Right forelimb (tissue), 1 donor: ENCODE measurements at places on chromosomes 1 and 21.

DNA sequence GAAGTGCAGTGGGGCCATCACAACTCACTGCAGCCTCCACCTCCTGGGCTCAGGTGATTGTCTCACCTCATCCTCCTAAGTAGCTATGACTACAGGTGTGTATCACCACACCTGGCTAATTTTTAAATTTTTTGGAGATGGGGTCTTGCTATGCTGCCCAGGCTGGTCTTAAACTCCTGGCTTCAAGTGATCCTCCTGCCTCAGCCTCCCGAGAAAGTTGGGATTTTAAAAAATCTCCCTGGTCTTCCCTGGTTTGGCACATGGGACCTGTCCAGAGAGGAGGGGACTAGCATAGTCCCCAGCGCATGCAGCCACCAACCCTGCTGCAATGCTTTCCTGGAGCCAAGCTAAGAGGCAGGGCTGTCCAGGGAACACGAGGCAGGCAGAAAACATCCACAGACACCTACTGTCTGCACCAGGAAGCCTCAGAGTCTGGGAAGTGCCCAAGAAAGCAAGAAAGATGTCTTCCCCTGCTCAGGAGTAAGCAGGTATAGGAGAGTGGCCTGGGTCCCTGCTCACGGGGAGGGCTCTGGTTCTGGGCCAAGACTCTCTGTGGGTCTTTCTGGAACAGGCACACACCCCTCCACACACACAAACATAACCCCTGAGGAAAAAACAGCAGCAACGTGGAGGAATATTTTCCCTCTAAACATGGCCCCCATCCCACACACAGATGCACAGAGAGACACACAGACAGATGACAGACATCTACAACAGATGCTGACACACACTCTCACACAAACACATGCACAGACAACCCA, 30.8 kb downstream of the ECE1 start:
- DNase-seq = no peak

GRCh38 chr1:99768524-99769245, 2.2 kb upstream of the FRRS1 start:
- DNase-seq = no peak

- DNase-seq = no peak
Observed at GRCh38 chr1:200877010-200877409, 4.2 kb downstream of the GPR25 start.

DNA sequence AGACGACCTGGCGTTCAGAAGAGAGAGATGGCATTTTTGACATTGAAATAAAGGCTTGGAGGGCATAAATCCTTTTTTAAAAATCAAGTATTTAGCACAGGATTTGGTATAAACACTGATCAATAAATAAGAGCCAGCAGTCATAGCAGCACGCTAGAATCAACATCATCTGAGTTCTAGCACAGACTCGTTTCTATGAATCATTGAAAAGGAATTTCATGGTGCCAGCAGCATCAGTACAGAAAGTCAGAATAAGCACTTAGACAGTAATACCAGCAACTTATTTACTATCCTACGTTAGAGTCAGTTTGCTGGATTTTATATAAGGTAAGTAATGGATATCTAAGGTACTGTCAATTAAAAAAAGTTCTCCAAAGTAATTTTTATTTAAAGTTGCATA, 119.3 kb downstream of the HLCS start:
- DNase-seq = no peak

DNA sequence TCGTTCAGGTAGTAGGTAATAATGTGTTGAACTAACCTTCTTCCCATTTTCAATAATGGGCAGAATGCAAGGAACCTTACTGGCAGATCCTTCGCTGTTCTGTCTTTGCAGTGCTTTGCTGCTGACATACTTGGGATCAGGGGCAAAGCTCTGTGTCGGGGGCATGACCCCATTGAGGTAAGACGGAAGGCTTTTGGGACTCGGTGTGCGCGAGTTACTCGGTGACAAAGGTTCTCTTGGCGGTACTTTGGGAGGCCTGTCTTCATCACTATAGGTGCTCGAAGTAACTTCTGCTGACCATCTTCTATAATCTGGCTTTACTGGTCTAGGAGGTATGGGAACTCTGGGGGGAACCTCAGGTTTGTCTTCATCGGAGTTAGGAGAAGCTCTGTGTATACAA, 12.7 kb downstream of the ERRFI1 start:
- no peak for DNase-seq

- DNase-seq = no peak
Observed at GRCh38 chr21:36522219-36522808, 42.4 kb upstream of the CLDN14 start.

GRCh38 chr1:180889325-180889724, 23.4 kb upstream of the KIAA1614 start:
- DNase-seq = no peak

DNA sequence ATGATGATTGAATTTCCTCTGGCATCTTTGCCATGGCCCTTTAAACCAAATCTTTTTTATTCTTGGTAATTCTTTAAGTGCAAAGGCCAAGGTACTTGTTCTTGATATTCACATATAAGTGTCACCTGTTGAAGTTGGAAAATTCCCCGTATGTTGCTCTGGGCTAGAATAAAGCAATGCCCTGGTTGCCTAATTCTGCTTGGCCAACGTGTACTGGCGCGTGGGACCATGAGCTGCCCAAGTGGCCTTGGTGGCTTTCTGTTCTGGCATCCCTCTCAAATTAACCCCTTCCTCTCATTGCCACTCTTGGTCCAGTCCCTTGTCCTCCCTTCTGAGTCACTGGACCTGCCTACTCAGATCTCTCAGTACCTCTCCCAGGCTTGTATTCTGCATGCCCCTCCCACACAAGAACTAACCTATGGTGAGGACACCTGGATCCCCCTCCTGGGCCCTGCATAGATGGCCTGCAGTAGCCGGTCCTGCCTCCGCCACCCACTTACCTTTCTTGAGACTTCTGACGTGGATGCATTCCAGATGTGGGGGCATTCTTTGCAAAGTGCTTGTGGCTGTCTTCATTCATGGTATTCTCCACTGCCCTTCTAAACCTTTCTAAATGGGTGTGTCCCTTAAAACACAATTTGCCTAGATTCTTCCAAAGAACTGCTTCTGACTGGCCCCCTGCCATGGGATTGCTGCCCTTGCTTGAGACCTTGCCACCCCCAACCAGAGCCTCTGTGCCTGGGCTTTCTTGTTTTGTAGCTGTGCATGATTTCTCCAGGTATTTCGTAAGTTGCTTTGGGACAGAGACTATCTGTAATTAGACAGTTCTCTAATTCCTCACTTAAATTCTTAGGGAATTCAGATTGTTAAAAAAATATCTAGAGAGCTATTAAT, 152.4 kb downstream of the GALNT2 start:
- DNase-seq = no peak

DNA sequence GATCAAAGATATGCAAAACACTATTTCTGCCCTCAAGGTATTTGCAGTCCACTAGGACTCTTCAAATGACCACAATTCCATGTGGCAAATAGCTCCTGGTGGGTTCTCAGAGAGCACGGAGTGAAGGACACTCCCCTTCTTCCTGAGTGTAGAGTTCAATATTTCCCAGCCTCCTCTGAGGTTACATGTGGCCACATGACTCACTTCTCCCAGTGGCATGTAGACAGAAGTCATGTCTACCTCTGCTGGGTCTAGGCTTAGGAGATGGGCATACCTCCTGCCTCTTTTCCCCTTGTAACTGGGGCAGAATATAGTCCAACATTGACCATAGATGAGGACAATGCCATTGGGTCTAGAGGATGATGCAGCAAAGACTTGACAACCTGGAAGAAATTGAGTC, 191.4 kb downstream of the MIS18A start:
- DNase-seq = no peak

GRCh38 chr21:28144089-28144488, 848.6 kb downstream of the LTN1 start:
- DNase-seq = no peak
